ENCODE measurements at places on chromosomes 1 and 21. TPM values are rescaled to one million over a fixed set of nuclear protein-coding genes. Genes with fewer than 3 reads are reported as not detected.

SFT2D2 gene
- total RNA-seq, result 67.8 TPM

ANGPTL3 gene
- 0.06 TPM for total RNA-seq

BRDT gene
- not detected for total RNA-seq

STYXL2 gene
- 3.1 TPM for total RNA-seq

LAD1 gene
- 272 TPM for total RNA-seq

AGMAT gene
- total RNA-seq, result 2.8 TPM

GLUL gene
- 356 TPM for total RNA-seq

RHD gene
- not detected for total RNA-seq

- DNase-seq, result no peak
Observed at GRCh38 chr1:160375788-160376524, 9.1 kb downstream of the NHLH1 start.

GRCh38 chr21:34219334-34220060 lies 144.3 kb upstream of the KCNE2 start:
- DNase-seq, result no peak

GRCh38 chr1:225695578-225696337 lies 42.8 kb upstream of the ENAH start:
- no peak for DNase-seq

GRCh38 chr1:172041742-172042141 lies 200.4 kb downstream of the DNM3 start:
- DNase-seq, result no peak

DNA sequence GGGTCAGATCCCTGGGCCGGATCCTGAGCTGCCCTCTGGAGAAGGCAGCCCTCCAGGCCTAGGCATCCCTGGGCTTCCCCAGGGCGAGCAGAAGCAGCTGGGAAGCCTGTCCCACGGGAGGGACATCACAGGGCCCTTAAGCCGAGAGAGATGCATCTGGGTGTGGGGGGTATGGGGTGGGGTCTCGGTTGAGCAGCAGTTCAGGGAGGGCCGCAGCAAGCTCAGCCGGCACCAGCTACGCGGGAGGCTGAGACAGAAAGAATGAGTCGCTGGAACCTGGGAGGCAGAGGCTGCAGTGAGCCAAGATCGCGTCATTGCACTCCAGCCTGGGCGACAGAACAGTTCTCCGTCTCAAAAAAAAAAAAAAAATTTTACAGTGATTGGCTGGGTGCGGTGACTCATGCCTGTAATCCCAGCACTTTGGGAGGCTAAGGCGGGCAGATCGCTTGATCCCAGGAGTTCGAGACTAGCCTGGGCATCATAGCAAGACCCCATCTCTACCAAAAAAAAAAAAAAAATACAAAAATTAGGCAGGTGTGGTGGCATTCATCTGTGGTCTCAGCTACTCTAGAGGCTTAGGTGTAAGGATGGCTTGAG lies 37.7 kb downstream of the RRP1 start:
- no peak for DNase-seq

GRCh38 chr21:44930543-44930981 lies 9.3 kb upstream of the SLX9 start:
- DNase-seq, result no peak

GRCh38 chr1:206608108-206608698 lies 4.1 kb downstream of the EIF2D start:
- DNase-seq, result no peak

DNA sequence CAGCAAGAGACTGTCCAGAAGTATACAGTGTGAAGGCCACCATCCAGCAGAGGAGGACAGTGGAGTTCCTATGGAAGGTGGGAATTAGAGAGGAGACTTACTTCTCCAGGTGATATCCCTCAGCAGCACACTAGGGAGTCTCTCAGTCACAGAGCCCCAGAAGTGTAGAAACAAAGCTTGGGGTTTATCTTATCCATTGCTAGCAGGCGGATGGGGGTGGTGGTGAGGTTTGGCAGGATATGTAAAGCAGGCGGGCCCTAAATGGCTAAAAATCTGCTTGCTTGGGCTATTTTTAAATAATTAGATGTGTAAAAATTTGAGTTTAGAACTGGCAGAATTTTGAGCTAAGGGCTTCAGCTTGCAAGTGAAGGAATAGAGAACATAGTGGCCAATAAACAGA lies 50.1 kb upstream of the RGS18 start:
- no peak for DNase-seq

DNA sequence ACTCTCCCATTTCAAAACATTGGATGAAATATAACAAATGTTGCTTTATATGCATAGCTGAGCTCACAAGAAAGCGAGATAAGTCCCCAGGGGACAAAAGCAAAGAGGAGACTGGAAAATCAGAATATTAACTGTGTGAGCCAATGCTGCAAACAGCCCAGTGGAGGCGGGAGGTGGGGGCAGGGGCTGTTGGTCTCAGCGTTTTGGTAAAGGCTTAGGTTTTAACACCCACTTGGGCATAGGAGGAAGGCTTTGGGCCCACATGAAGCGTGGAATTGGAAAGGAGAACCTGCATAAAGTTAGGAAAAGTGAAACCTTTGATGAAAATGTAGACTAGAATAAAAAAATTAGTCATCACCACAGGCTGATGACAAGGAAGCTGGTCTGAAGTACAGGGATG lies 30.2 kb upstream of the SMIM12 start:
- DNase-seq, result no peak

DNA sequence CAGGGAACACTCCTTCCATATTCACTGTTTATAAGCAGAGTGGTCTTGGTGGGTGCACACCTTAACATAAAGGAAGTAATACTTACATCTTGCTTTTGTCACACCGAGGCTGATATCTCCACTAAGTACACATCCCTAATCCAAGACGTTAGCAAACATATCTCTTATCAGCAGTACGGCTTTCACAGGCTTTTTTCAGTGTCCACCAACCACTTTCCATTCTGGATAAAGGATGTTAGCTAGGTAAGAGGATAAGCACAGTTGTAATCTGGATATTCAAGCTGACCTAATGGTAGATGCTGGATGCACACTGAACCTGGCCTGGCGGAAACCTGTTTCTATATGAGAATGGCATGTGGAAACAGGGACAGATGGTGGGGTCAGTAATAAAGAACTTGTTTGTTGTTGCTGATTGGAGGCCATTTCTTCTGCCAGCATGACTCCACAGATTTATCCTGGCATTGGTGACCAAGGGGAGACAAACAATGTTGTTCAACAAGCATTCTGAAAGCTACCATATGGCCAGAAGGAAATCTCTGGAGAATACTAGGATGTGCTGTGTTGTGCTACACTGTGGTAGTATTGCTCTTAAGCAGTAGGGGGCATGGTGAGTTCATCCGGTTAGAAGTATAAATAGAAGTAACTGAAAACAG lies 416.4 kb downstream of the PTBP2 start:
- DNase-seq, result peak; percentile 28

DNA sequence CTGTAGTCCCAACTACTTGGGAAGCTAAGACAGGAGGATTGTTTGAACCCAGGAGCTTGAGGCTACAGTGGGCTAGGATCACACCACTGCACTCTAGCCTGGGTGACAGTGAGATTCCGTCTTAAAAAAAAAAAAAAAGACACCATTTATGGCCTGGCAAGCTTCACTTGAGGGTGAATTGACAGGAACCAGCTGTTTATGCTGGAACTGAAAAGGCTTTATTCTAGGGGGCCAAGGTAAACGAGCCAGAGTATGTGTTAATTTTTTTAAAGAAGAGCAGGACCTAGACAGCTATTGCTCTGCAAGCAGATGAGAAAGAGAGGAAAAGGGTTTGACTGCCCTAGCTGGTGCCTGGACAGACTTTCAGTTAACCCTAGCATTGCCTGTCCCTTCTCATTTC lies 37.0 kb downstream of the S100A6 start:
- DNase-seq, result no peak

- peak; percentile 39 for DNase-seq
Observed at GRCh38 chr1:23865543-23865930, 2.6 kb downstream of the FUCA1 start.

DNA sequence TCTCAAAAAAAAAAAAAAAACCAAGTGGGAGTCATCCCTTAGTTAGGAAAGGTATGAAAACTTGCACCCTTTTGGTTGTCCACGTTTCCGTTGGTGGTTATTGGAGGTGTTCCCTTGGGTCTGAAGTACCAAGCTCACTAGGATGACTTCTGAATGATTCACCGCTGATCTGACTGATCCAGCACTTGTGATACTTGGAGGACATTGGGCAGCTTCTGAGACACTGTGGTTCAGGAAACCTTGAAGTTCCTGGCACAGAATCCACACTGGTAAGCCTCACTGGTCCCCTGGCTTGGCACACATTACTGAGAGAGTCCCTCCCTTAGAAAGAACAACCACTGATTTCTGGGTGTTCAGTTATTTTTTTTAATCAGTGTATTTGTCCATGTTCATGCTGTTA lies 91.9 kb downstream of the RYR2 start:
- DNase-seq, result no peak

DNA sequence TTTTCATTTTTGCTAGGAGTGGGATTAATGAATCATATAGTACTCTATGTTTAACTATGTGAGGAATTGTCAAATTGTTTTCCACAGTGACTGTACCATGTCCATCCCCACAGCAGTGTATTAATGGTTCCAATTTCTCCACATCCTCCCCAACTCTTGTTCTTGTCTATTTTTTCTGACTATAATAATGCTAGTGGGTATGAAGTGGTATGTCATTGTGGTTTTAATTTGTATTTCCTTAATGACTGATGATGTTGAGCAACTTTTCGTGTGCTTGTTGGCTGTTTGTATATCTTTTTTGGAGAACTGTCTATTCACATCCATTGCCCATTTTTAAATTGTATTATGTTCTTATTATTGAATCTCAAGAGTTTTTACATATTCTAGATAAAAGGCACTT lies 10.0 kb upstream of the KPRP start:
- DNase-seq, result no peak

- DNase-seq, result no peak
Observed at GRCh38 chr1:182889997-182890396, 50.9 kb downstream of the DHX9 start.

GRCh38 chr1:39926343-39926793 lies 24.7 kb upstream of the MYCL start:
- DNase-seq, result peak; percentile 50

DNA sequence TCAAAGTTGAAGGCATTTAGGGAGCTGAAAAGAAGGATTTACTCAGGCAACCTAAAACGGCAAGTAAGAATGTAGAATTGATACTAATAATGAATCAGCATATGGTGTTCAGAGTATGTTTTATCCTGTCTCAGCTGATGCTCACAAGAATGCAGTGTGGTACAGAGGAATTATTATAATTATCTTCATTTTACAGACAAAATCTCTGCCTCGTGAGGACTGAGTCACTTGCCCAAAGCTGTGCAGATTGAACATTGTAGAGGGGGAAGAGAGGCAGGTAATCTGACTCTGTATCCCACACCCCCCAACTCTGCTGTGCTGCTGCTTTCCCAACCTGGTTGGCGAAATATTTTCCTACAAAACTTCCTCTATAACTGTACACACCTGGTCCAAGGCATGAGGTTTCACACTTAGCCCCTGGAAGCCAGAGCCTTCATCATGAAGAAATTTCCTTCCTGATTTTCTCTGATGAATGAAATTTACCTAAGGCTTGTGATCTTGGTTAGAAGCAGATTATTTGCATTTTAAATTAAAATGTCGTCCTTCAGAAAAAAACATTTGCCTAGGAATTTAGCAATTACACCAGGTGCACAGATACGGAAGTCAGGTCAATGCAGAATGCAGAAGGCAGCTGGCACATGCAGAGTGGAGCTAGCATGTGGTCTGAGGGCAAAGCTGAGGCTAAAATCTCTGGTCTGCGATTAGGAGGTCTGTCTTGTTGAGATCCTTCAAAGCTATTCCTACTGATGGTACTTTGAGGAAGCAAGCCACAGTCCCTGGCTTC lies 52.8 kb downstream of the DPT start:
- no peak for DNase-seq

Data from mucosa of gallbladder (tissue), 1 donor.